Fibroblast of skin of left biceps (primary cell): ENCODE measurements at places on chromosomes 5 and 9.

DNA sequence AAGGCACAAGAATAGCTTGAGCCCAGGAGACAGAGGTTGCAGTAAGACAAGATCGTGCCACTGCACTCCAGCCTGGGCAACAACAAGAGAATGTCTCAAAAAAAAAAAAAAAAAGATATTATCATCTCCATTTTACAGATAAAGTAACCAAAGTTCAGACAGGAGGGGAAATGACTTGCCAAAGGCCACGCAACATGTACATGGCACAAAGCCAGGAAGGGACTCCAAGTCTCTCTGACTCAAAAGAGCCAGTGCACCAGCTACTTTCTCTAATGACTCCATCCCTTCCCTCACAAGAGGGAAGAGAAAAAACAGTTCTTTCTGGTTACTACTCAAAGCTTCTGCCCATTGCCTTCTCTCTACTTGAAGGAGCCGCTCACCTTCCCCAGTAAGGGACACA is 34.1 kb downstream of the SIL1 start:
- DNase-seq, result no peak

GRCh38 chr9:71858812-71859211 is 52.2 kb downstream of the ABHD17B start:
- DNase-seq, result peak; percentile 5

DNA sequence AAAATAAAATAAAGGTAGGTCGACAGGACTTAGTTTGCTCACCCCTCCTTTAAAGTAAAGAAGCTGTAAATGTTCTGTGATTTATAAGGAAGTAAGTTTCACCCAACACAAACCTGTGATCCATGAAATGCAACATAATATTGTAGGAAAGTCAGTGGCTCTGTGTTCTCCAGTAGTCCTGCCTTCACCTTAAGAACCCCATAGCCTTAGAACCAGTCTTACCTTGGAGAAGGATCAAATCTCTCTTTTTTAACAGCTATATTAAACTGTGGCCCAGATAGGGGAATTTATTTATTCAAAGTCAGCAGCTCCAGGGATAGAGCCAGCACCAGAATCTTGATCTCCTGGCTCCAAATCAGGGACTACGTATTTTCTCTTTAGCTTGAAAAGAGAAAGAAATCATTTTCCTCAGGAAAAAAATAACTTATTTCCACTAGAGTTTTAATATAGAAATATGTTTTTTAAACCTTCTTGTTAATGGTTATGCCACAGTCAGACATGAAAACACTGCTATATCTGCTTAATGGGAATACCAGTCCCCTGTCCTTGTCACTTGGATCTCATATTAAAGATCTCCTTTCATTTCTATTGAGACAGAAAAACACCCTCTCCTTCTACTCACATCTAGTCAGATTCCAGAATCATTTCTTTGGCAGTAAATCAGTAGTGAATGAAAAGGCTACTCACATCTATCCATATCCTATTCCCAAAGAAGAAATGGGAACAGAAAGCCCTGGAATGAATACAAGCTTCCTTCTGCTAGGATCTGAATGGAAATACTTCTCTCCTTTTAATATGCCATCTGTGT is 269.2 kb upstream of the TNC start:
- DNase-seq, result no peak

GRCh38 chr9:107948086-107948485 is 458.5 kb upstream of the KLF4 start:
- no peak for DNase-seq

GRCh38 chr5:93723681-93724080 is 17.7 kb downstream of the POU5F2 start:
- no peak for DNase-seq

- DNase-seq, result no peak
Measured at GRCh38 chr5:85293145-85293785, 908.6 kb upstream of the EDIL3 start.

GRCh38 chr5:117859176-117859575 is 1129.2 kb downstream of the DTWD2 start:
- no peak for DNase-seq

GRCh38 chr9:109852556-109852955 is 72.6 kb downstream of the PALM2AKAP2 start:
- DNase-seq, result no peak
